ENCODE measurements at places on chromosomes 1 and 21.

GRCh38 chr1:175385316-175385715 lies 192.7 kb upstream of the KIAA0040 start:
- DNase-seq: no peak

DNA sequence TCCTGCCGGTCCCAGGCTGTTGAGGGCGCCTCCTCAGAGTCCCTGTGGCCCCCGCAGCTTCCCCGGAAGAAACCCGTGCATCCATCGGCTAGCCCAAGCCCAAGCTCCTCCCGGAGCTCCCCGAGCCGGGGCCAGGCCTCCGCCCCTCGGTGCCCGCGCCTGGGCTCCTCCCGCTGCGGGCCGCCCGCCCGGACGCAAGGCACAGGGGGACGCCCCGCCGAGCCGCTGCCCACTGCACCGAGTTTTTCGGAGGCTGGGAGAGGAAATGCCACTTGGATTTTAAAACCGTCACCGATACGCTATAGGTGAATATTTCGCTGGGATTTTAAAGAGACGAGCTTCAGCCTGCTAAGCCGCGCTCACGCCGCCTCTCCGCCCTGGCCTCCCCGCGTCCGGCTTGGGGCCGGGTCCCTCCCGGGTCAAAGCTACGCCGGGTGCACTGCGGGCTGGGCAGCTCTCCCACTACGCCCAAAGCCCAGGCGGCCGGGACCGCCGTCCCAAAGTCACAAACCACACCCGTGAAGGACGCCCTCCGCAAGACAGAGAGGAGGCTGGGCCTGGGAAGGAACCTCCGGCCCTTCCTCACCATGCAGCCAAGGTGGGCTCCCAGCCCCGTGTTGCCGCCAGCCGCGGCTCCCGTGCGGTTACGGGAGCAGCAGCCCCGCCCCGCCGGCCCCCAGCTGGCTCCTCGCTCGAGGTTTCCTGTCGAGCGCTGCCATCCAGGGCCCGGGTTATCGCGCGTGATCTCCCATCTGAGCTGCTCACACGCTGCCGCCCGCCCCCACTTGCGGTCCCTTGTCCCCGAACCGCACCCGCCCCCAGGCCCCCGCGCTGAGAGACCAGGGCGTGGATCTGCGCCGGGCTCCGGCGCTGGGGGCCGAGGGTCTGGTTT lies 63.2 kb downstream of the CD247 start:
- no peak for DNase-seq

DNA sequence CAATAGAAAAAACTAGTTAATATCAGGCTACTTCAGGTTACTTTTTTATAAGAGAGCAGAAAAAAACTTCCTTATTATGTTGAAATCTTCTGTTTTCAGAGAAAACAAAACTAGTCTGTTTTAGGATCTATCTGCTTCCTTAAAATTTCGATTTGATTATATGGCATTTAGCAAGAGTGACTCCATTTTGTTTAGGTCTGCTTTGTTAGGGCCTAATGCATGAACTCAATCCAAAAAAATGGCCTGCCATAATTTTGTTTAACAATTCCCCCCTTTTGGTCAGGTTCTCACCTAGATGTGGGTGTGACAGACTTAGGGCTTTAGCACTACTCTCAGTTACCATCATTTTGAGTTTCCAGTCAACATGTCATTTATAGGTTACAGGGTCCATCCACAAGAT lies 89.8 kb upstream of the GNG12 start:
- DNase-seq: no peak

DNA sequence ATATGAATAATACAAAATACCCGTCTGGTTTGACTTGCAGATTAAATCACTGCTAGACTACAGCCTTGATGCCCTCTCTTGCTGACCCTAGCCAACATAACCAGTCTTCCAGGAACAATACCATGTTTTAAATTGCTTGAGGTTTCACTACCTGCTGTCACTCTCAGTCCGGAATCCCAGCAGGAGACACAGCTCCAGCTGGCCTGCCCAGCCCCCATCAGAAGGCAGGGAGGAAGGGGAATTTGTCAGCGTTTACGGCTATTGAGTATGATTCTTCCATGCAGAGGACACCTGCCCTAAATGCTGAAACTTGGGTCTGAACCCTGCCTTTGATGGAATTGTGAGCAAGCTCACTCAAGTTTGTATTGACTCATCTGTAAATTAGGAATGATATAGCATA lies 33.0 kb downstream of the ZNF496 start:
- no peak for DNase-seq

- no peak for DNase-seq
Measured at GRCh38 chr1:104294259-104294658, 544.6 kb downstream of the AMY1C start.

DNA sequence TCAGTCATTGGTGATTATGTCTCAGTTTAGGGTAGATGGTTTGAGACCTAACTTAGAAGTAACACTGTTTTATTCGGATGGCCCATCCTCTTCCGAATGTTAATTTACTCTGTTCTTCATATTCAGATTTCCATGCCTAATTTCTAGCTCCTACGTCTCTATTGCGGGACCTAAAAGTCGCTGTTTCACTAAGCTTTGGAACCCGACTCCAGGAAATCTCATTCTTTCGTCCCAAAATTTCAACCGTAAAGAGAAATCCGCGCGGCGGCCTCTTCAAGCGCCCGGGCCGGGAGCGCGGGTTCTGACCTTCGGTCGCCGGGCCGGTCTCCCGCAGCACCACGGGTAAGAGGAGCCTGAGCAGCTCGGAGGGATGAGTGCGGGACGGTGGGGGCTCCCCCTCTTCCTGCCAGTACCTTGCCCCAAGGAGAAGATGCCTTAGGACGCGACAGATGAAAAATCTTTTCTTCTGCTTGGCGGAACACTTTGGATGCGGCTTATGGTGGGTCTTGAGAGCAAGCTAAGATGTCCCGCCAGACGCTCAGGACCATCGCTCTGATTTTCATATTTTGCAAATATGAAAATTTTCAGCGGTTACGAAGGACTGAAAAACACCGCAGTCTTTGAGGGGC lies 128.7 kb downstream of the PPIAL4G start:
- no peak for DNase-seq

DNA sequence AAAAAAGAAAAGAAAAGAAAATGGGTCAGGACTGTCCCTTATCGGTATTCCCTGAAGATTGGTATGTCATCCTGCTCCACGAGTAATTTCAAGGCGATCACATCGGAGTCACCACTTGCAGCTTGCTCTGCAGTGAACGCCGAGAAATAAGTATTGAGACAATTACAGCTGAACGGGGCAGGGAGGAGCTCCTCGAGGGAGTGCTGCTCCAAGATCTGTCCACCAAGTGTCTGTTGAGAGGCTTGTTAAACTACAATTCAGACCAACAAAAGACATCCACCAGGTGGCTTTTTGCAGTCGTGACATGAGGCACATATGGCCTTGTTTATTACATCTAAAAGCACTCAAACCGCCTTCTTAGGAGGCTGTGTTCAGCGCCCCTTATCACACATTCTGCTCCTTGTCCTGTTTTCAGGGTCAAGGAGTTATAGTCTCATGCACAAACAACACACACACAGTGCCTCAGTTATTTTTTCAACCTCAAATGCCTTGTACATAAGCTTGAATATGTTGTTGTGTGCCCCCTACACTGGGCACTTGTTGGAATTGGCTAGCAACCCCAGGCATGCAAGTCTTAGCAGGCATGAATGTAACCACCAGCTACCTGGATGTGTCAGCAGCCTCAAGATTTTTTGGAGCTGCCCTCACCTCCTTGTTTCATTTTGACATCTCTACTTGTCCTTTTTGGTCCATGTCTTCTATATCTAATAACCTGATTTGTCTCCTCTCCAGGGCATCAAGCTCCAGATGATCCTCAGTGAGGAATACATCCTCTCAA lies 13.0 kb upstream of the CD48 start:
- no peak for DNase-seq

GRCh38 chr1:97006044-97006661 lies 284.6 kb downstream of the PTBP2 start:
- no peak for DNase-seq

- DNase-seq: no peak
Measured at GRCh38 chr1:15680561-15681348, 3.4 kb upstream of the PLEKHM2 start.

DNA sequence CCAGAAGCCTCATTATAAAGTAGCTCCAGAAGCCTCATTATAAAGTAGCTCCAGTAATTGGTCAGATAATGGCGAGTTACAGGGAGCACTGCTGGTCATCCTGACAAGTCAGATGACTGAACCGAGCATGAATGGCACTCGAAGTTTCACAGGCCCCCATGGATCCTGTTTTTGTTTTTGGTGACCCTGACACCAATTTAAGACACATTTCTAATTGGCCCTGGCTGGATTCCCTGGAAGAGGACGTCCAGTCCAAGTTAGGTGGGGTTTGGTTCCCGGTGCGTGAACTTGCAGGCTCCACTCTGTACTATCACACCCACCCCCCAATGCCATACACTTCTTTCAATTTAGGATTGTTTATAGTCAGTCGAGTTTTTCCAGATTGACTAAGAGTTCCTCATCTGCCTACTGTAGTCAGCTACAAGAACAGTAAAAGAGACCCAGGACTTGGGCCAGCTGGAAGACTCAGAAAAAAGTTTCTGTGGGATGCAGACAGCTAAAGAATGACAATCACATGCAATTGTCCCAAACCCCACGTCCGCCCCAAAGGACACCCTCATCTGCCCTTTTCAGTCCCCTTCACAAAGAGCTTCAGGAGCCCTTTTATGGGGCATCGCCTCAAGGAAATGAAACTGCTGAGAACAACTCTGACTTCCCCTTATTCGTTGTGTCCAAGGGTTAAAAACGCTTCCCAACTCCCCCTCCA lies 2.7 kb downstream of the DHRS3 start:
- DNase-seq: no peak

GRCh38 chr1:168683871-168684270 lies 45.1 kb downstream of the DPT start:
- DNase-seq: no peak

DNA sequence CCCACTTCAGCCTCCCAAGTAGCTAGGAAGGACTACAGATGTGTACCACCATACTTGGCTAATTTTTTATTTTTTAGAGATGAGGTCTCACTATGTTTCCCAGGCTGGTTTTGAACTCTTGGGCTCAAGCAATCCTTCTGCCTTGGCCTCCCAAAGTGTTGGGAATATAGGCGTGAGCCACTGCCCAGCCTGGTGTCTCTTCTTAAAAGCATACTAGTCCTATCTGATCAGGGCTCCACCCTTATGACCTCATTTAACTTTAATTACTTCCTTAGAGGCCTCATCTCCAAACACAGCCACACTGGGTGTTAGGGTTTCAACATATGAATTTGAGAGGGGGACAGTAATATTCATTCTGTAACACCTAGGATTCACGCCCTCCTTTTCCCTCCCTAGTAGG lies 130.9 kb downstream of the GLIS1 start:
- no peak for DNase-seq

GRCh38 chr1:65068202-65069010 lies 79.6 kb upstream of the AK4 start:
- no peak for DNase-seq

DNA sequence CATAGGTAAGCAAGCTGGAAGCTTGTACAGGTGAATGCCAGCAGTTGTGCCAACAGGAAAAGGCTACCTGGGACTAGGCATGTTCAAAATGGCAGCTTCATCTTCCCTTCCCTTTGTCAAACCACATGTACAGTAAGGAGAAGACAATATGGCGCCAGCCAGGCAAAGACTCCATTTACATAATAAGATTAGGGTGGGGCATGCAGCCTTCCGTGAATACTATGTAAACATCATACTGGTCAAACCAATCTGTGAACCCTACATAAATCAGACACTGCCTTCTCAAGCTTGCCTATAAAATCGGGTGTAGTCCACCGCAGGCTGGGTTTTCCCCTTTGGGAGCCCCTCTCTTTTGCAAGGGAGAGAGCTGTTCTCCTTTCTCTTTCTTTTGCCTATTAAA lies 24.6 kb downstream of the ATF3 start:
- no peak for DNase-seq
